NCI-H1417 treated with DMSO at 0.1 percent for 48 hours (cell line): ENCODE measurements at places on chromosomes 2 and 18.

DNA sequence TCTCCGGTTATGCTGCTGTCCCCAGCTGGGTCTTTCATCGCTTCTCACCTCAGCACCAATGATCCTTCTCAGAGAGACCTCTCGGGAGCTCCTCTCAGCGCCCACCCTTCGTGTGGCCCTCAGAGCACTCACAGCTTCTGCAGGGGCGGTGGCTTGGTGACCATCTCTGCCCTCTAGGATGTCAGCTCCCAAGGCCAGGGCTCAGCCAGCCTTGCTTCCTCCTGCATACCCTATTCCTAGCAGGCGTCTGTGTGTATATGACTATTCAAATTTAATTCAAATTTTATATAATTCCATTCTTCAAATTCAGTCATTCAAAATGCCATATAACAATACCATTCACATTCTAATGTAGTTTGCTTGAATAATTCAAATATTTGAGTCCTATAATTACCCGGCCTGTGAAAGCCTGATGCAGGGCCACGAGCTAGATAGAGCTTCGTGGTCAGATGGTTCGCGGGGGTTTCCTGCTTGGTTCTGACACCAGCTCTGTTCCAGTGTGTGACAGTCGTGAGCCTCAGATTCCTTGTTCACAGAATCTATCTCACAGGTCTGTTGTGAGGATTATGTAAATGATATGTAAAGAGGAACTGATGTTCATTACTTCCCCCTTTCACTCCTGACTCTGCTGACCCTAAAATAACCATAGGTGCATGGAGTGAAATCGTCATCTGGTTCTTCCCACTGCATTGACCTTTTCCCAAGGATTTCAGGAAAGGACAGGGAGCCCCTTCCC, 94.0 kb upstream of the CNGA3 start:
- DNase-seq: no peak

DNA sequence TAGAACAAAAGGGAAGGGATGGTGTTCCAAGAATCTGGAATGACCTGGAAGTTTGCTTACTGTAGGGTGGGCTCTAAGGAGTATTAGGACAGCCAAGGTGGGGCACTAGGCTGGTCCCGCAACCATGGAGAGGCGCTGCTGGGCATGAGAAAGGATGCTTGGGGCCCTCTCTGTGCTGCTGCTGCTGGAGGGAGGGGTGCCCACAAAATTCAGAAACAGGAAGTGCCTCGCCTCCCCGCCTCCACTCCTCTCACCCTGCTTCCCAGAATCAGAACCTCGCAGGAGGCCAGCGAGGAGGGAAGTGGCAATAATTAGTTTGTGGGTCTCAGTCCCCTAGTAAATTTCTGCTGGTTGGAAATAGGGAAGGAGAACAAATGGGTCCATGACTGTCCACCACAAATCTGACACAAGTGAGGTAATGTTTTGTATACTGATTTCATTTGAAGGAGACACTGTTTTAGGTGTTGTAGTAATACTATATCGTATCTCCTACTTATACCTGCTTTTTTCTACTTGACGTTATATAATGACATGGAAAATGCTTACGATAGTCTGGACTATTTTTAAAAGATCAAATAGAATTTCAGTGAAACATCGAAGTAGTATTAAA, 7.9 kb upstream of the PDCL3 start:
- DNase-seq: no peak

DNA sequence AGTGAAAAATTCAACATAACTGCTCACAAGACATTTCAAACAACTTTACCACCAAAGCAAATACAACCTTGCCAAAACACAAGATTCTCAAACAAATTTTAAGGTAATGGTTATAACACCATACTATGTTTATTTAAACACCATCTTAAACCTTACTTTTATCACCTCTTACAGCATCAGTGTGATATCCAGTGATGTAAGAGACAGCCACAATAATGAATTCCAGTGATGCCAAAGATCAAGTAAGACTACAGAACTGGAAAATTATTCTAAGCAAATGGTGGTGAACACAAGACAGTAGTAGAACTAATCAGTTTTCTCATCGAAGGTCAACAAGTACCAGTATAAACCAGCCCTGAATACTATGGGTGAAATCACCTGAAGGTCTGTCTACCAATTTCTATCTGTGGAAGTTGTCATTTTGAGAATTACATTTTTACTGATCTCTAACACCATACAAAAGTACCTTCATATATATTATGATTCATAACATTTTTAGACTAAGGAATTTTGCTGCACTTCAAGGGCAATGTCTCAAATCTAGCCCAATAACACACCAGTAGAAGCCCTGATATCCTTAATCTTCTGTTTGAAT, 146.2 kb downstream of the RBMS1 start:
- DNase-seq: no peak

GRCh38 chr18:45653090-45653489, 37.8 kb downstream of the SLC14A2 start:
- DNase-seq: no peak

- DNase-seq: no peak
Measured at GRCh38 chr2:9971105-9971818, 19.8 kb downstream of the GRHL1 start.

DNA sequence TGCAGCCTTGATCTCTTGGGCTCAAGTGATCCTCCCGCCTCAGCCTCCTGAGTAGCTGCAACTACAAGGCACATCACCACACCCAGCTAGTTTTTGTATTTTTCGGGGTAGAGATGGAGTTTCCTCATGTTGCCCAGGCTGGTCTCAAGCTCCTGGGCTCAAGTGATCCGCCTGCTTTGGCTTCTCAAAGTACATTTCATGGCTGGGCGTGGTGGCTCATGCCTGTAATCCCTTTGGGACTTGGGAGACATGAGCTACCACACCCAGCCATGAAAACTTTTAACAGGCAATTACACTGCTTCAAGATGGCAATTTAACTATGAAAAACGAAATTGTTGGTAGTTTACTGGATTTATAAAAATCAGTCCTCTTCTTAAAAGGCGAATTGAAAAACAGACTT, 69.7 kb downstream of the MEP1B start:
- DNase-seq: no peak

DNA sequence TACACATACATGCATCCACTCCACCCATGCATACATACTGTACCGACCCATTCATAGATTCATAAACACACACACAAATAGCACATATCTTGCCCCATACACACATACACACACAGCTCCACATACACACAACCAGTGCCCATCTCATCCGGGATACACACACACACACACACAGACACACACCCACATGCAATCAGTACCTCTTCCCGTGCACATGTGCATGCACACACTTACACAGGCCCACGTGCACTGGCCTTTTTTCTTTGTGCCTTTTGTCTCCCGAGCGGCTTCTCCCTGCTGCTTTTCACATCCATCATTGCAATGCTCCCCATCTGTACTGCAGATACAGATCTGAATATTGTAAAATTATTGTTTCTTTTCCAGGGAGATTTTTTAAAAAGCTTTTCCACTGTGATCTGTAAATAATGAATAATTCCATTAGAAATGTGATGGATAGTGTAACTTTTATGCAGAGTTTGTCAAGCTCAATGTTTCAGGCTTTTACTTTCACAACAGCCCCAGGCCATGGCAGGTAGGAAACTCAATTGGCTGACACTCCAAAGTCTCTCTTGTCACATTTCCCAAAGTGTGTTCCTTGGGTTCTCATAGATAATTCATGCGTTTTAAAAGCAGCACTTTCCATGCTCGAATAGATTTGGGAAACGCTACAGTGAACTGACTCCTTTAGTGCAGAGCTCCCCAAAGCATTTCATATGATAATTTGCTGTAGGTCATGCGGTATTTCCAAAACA, 393.5 kb downstream of the CTNNA2 start:
- DNase-seq: no peak

DNA sequence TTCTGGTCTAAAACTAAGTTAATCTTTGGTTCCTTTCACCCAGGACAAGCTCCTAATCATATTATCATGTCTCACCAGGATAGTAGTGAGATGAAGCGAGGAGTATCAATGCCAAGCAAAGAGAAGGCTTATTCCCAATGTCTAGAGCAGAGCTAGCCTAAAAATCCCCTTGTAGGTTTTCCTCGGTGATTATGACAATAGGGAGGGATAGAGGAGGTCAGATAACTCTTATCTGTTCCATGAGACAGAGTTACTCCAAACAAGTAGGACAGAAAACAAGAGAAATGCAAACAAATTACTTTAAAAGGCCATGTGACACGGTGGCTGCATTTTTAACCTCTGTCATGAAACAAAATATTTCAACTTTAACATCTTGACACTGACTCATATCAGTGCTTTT, 623.1 kb downstream of the ADCYAP1 start:
- DNase-seq: no peak

GRCh38 chr2:165499131-165499530, 29.6 kb downstream of the CSRNP3 start:
- no peak for DNase-seq

DNA sequence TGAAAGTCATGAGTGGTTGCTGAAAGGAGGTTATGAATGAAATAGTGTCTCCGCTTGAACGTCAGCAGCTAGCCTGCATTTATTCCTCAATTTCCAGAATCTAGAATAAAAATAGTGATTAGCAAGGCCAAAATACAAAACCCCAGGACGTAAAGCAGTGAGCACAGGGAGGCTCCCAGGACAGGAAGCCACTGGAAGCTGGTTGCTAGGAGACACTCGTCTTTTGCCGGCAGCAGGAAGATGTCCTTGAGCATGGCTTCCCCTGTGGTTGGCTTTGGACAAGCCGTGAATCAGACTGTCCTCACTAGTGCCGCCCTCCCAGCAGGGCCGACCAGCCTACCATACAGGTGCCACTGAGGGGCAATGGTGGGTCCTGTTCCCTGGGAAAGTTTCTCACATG, 374.4 kb downstream of the MTX2 start:
- peak; percentile 56 for DNase-seq

GRCh38 chr2:36376992-36377738, 21.6 kb downstream of the CRIM1 start:
- DNase-seq: no peak

- no peak for DNase-seq
Measured at GRCh38 chr2:176653479-176654443, 384.5 kb downstream of the MTX2 start.

DNA sequence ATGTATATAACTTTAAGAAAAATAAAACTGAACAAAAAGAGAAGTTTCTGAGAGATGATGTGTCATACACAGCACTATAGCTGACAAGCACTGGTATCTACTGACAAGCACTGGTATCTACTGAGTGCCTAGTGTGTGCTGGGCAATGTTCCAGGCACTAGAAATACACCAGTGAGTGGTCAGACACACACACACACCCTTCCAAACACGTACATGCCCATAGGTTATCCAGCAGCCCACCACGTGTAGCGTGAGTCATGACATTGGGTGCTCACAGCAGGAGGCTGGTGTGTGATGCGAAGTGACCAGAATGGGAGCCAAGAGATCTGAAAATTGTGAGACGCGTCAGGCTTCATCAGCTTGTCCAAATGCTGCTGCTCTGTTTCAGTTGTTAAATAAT, 12.2 kb upstream of the GNAL start:
- no peak for DNase-seq

DNA sequence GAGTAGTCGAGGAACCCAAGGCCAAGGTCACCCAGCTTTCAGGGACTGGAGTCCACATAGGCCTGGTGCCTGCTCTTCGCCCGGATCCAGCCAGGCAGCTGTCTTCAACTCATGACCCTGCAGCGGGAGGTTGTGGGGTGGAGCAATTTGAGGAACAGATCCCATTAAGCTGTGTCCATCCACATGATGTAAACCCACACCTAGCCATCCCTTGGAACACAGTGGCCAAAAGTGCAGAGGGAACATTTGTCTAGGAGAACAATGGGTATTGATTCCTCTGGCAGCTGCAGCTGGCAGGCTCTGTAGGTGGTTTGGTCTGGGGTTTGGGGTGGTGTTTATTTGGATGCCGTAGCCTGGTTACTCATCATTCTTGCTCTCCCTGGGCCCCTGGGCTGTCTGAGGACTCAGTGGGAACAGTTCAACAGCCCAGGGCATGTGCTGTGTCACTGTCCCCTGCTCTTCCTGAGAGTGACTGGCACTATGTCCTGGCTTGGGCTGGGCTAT, 99.4 kb downstream of the TFCP2L1 start:
- DNase-seq: no peak

GRCh38 chr2:25252291-25253152, 84.1 kb upstream of the POMC start:
- DNase-seq: peak; percentile 48

GRCh38 chr2:106827158-106827557, 58.8 kb downstream of the ST6GAL2 start:
- DNase-seq: no peak
